ENCODE measurements at places on chromosomes 6 and 20.

GRCh38 chr20:56271974-56272373, 23.4 kb downstream of the MC3R start:
- no peak for DNase-seq

- no peak for DNase-seq
Measured at GRCh38 chr6:107806691-107807090, 17.4 kb downstream of the SCML4 start.

- DNase-seq: no peak
Measured at GRCh38 chr6:72941751-72942150, 283.5 kb downstream of the KHDC1L start.

- no peak for DNase-seq
Measured at GRCh38 chr6:110295451-110296165, 62.5 kb downstream of the METTL24 start.

GRCh38 chr6:46323312-46323965, 152.7 kb upstream of the ENPP5 start:
- DNase-seq: no peak

DNA sequence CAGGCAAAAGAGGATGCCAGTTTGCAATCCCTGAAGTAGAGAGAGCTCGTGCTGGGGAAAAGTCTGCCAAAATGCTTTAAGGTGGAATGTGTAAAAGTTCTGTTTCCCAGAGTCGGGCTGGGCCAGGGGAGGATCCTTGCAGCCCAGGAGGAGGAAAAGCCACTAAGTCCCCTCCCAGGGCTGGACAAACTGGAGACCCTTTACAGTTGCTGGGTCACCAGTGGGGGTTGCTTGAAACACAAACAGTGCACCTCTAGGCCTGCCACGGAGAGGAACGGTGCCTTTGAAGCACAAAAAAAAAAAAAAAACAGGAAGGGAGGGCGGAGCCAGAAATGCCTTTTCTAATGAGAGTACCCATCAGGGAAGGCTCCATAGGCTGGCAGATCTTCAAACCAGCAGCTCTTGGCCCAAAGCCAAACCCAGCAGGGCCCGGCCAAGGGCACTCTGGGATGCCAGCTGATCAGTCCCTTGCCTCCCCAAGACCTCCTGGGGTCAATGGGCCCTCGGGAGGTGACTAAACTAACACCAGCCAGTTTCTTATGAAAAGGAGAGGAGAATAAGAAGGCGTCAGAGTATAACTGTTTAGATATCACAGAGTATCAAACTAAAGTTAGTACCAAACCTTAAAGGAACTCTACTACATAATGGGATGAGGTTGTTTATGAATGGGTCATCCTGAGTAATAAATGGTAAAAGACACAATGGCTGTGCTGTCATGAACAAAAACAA, 23.7 kb downstream of the HLA-A start:
- peak; percentile 88 for DNase-seq

DNA sequence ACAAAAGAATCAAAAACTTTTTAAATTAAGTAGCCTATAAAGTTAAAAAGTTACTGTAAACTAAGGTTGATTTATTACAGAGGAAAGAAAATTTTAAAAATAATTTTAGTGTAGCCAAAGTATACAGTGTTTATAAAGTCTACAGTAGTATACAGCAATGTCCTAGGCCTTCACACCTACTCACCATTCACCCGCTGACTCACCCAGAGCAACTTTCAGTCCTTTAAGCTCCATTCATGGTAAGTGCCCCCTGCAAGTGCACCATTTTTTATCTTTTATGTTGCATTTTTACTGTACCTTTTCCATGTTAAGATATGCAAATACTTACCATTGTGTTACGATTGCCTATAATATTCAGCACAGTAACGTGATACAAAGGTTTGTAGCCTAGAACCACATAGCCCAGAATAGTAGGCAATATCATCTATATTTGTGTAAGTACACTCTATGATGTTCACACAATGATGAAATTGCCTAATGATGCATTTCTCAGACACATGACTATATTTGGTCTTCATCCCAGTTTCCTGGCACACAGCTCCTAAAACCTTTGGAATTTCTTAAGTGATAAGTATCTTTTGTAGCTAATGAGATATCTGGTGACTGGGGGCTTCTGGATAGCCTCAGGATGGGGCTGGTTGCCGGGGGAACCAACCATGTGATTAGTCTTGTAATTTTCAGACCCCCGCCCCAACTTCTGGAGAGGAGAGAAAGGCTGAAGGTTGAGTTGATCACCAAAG, 111.0 kb downstream of the MRPL14 start:
- DNase-seq: no peak

GRCh38 chr6:80636689-80637088, 530.2 kb downstream of the BCKDHB start:
- DNase-seq: no peak

GRCh38 chr6:137681445-137682009, 185.5 kb upstream of the TNFAIP3 start:
- DNase-seq: no peak

DNA sequence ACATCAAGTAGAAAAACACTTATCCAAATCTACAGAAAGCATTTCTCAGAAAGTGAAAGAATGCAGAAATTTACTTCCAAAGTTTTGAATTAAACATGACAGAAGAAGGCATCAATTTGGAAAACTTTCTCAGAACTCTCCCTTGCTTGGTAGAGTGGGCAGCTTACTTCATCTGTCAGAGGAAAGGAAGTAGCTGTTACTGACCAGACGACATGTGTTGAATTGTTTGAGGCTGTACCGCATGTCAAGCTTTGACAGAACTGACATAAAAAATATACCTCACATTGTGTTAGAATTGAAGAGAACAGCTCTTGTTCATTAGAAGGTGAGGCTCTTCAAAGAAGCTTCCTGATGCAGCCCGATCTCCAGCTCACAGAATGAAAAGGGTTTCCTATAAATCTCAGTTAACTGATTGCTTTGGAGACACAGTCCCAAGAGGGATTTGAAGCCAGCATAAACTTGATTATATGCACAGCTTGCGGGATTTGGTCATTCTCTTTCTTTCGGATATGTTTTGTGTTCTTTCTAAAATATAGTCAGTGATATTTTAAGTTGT, 190.7 kb downstream of the PLCB1 start:
- no peak for DNase-seq

- DNase-seq: no peak
Measured at GRCh38 chr6:55794136-55794812, 81.1 kb downstream of the BMP5 start.

- DNase-seq: no peak
Measured at GRCh38 chr6:34155471-34156300, 9.8 kb upstream of the GRM4 start.

- DNase-seq: no peak
Measured at GRCh38 chr6:24147511-24148153, 21.6 kb downstream of the NRSN1 start.

DNA sequence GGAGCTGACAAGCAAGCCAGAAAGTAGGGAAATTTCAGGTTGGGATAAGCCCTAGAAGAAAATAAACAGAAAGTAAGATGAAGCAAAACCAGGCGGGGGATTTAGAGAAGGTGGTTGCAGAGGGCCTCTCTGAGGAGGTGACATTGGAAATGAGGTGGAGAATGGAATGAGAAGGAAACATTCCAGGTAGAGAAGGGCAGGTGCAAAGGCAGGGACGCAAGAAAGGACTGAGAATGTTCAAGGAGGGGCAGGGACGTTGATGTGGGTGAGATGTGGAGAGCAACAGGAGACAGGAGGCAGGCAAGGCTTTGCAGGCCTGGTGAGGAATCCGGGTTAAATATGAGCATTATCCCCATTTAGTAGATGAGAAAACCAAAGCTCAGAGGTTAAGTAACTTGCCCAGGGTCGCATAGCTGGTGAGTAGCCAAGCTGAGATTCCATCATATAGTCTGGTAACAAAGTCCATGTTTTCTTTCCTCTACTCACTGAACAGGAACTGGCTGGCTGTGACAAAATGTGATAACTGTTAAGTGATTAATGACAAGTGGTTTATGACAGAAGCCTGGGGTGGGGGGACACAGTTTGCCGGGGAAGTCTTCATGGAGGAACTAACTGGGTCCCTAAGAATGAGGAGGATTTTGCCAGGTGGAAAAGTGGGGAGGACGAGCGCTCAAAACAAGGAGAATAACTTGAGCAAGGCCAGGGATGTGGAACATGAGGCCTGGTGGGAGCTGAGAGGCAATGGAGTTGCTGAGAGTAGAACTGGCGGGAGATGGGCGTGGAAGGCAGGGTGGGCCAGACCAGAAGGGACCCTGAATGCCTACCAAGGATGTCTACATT, 32.6 kb downstream of the MRPL14 start:
- no peak for DNase-seq

DNA sequence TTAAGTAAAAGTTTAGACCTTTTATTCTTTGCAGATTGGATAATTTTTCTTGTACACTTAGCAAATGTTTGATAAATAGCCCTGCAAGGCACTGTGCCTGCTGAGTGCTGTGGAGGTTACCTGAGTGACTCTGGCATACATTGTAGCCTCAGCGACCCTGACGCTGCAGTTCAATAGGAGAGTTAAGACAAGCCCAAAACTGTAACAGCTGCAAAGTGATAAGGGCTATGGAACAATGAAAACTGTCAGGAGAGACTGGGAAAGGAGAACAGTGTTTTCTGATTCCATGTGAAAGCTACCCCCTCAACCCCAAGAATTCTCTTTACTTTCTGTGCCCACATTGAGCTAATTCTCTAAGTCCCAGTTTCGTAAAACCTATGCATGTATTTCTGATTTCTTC, 22.2 kb downstream of the HIVEP1 start:
- DNase-seq: no peak

- no peak for DNase-seq
Measured at GRCh38 chr6:155354167-155354566, 39.9 kb upstream of the TFB1M start.

- DNase-seq: no peak
Measured at GRCh38 chr6:156857573-156857972, 80.4 kb downstream of the ARID1B start.

- no peak for DNase-seq
Measured at GRCh38 chr20:6152777-6153176, 29.9 kb upstream of the FERMT1 start.

DNA sequence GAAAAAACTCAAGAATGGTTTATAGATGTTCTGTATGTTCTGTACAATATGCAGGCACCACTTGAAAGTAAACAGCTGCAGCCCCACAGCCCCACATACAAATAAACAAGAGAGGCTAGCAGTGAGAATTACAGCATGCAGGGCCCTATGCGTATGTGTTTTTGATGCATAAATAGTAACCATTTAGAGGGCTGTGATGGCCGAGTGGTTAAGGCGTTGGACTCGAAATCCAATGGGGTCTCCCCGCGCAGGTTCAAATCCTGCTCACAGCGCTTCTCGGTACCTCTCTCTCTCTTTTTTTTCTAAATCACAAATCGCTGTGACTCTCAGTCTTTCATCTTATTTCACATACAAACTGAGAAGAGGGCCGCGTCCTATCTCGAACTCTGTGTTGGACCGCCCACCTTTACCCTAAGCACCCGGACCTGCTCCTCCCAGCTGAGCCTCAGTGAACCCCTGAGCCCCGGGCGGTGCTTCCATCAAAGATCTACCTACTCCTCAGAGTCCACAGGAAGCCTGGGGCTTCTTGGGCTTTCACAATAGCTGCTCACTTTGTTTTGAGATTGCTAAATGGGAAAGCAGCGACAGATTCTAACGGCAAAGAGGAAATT, 37.7 kb upstream of the PRSS16 start:
- DNase-seq: no peak

GRCh38 chr20:407953-408842, at the start of gene RBCK1:
TSS of gene RBCK1 (plus strand) at chr20:408299. CDS start at chr20:408758, 459 bp downstream.
- peak; percentile 76 for DNase-seq

DNA sequence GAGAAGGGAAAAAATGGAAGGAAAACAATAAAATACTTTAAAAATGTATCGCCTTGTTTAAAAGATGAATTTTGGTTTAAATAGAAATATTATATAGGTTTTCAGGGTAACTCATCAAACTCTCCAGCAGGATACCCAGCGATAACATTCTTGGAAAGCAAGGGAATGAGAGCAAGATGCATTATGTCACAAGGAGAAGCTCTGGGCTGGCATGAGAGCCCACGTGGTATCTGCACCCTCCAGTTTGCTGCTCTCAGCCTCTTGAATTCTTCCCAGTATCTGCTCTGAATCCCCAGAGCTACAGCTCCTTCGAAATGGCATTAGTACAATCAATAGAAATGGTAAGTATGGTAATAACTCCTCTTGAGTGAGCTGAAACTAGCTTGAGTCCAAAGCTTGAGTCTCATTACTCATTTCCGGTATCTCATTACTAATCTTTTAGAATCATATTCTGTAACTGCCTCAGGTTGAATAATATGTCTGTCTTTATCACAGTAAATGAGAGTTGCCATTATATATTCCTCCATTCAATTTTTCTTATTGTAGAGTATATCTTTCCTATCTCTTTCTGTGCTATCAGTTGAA, 4.9 kb upstream of the TMEM242 start:
- no peak for DNase-seq

- no peak for DNase-seq
Measured at GRCh38 chr6:162217058-162217457, 510.5 kb downstream of the PRKN start.

- DNase-seq: no peak
Measured at GRCh38 chr20:10490706-10491105, 55.6 kb downstream of the SLX4IP start.

DNA sequence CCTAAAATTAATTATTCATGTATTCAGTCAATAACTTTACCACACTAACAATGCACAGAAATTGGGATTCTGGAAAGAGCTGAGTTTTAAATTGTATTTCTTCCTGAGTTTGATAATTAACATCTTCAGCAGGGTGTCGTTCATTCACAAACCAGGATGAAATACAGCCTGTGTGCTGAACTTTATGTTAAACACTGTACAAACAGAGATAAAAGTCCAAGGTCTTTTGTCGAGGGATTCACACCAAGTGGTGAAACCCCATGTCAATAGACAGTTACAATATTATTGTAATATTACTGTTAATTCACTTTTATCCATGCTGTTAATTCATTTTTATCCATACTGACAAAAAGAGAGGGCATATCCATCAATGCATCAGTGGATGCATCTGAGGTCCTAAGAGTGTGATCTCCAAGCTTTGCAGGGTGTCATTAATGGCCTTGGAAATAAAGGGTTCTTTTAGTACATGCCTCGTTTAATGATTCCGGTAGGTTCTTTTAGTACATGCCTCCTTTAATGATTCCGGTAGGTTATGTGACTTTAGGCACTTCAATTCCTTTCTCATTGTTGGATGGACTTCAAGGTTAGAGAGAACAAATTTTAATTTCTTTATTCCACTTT, 234.3 kb downstream of the PLCB1 start:
- no peak for DNase-seq

- no peak for DNase-seq
Measured at GRCh38 chr20:62355878-62356588, 11.1 kb downstream of the LAMA5 start.

DNA sequence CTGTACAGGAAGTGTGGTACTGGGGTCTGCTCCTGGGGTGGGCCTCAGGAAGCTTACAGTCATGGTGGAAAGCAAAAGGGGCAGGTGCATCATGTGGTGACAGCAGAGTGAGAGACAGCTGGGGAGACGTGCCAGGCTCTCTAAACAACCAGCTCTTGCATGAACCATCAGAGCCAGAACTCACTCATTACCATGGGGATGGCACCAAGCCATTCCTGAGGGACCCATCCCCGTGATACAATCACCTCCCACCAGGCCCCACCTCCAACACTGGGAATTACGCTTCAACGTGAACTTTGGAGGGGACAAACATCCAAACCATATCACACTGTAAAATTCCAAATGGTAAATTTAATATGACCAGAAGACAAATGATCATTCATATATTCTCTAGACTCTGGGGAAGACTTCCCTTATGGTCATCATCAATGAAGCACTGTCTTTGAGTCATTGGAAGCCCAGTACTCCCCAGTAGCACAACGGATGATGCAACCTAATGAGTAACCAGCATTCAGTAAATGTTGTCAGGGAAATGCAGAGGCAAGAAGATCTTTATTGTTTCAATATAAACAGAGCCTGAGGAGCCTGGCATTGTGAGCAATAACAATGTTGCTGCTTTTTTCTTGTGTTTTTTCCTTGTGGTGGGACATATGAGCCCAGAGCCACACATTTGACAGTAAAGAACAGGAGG, 48.2 kb upstream of the RALY start:
- DNase-seq: no peak

Data from NCI-H2081 (cell line).